Cerebellar cortex (tissue), 1 donor: ENCODE measurements at places on chromosomes 12 and 14.
A peak's percentile ranks its signal among the peaks of the same experiment; 100 is the strongest.

DNA sequence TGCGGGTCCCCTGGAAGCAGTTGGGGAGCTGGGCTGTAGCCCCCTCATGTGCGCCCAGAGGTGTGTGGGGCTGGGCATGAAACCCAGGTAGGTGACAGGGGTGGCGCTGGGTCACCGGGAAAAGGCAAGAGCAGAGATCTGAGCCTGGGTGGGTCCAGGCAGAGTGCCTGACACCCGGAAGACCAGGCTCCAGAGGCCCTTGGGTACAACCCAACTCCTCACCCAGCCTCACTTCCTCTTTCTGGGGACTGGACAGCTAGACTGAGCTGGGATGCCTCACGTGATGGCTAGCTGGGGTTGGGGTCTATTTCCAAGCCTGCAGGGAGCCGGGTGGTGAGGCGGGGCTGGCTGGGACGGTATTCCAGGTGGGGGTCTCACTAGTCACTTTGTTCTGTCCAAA, 16.3 kb upstream of the CYP46A1 start:
- DNase-seq: no peak

GRCh38 chr12:54261815-54262402, 18.0 kb downstream of the CBX5 start:
- peak; percentile 67 for DNase-seq

DNA sequence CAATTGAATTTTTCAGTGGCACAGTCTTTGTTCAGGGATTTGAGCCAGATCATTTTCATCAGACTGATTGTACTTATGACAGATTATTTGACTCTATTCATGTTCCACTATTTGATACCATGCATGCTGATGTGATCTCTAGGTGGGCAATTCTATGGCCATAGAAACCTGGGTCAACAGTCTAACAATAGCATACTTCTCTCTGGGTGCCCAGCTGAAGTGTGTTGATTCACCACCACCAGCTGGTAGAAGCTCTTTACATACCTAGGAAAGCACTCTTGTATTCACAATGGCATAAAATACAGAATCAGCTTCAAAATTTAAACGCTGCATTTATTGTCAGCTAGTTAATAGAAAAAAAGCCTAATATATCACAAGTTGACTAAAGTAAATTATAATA, 90.2 kb upstream of the TMTC2 start:
- DNase-seq: no peak

GRCh38 chr12:107436376-107436775, 249.2 kb upstream of the PWP1 start:
- no peak for DNase-seq

- DNase-seq: no peak
Observed at GRCh38 chr12:124727264-124727800, 136.3 kb downstream of the SCARB1 start.

DNA sequence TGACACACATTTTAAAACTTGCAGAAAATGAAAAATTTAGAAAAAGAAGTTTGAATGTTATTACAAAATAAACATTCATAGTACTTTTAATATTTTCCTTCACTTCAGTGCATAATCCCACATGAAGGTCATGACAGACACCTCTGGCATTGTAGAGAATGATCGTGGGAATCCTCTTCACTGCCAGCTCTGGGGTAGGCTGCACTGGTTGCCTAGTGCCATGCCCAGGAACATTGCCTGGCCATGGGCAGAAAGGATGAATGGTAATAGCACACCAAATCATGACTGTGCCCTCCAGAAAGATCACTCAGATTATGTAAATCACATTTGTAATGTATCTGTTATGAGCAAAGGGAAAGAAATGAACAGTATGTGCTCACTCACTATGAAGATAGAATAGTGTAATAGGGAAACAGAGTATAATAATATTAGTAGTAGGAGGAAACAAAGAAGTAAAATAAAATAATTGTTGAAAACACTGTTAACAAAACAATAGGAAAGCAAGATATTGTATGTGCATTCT, 161.6 kb downstream of the PLCZ1 start:
- DNase-seq: no peak

DNA sequence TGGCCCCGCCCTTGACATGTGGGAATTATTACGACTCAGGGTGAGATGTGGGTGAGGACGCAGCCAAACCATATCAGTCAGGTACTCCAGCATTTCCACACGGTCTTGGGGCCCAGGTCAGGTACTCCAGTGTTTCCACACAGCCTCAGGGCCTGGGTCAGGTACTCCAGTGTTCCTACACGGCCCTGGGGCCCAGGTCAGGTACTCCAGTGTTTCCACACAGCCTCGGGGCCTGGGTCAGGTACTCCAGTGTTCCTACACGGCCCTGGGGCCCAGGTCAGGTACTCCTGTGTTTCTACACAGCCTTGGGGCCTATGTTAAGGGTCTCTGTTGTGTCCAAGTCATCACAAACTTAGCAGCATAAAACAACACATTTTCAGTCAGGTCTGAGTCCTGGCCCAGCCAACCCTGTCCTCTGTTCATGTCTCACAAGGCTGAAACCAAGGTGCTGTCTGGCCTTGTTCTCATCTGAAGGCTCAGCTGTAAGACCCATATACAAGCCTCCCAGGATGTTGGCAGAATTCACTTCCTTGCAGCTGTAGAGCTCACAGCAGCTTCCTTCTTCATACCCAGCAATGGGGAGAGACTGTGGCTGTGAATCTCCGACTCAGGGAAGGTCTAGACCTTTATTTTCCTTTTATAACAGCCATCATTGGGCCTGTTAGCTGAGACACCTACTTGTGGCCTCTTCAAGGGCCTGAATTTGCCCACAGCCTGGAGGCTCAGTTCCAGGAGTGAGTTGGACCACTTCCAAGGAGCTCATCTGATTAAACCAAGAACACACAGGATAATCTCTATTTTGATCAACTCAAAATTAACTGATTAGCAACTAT, 107.6 kb upstream of the SFSWAP start:
- DNase-seq: no peak

- no peak for DNase-seq
Observed at GRCh38 chr12:793711-794110, 41.3 kb downstream of the WNK1 start.

GRCh38 chr12:54360717-54361456, 3.4 kb downstream of the GPR84 start:
- DNase-seq: peak; percentile 94

- DNase-seq: peak; percentile 59
Observed at GRCh38 chr12:1926251-1926657, 7.8 kb upstream of the CACNA2D4 start.

GRCh38 chr14:100425429-100425827, 102.3 kb downstream of the SLC25A47 start:
- DNase-seq: no peak

- no peak for DNase-seq
Observed at GRCh38 chr14:102220031-102220430, 80.3 kb downstream of the WDR20 start.

GRCh38 chr12:67681105-67681778, 32.7 kb downstream of the DYRK2 start:
- DNase-seq: no peak

DNA sequence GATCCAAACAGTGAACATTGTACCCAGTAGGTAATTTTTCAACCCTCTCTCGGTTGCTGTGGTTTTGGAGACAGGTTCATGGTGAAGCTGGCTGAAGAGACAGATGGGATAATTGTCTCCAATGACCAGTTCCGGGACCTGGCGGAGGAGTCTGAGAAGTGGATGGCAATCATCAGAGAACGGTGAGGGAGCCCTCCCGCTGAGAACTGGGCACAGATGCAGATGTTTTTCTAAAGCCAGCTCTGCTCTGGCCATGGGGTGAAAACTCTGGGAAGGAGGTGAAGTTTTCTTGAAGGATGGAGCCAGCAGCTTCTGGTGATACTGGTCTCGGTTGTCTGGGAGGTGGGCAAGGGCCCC, 6.2 kb downstream of the KHNYN start:
- DNase-seq: peak; percentile 1

DNA sequence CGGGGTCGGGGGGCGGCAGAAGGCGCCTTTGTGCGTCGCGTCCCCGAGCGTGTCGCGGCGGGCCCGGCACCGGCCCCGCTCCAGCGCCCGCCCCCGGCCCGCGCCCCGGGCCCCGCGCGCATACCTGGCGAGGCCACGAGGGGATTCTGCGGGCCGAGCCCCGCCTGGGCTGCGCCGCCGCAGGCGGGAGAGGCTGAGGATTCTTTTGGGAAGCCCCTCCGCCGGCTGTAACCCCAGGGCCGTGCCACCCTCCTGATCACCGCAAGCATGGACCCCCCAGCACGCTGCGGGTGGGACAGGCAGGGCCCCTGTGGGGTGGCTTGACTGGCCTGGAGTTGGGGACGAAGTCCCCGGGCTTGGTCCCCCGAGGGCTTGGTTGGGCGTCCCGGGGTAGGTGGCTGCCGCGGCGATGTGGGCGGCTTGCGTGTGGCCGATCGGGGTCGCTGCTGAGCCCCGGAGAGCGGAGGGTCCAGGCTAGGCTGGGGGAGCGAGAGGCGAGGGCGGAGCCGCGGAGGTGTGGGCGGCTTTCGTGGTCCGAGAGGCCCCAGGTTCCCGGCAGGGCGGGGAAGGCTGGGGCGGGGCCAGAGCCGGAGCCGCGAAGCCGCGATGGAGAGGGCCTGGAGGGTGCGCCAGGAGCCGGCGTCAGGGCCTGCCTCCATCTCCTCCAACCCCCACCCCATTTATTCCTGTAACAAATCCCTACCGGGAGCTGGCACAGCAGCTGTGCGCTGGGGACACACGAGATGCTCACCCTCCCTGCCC, 28.4 kb upstream of the GPR132 start:
- DNase-seq: peak; percentile 72

- DNase-seq: no peak
Observed at GRCh38 chr14:77059276-77059915, 30.9 kb upstream of the IRF2BPL start.

DNA sequence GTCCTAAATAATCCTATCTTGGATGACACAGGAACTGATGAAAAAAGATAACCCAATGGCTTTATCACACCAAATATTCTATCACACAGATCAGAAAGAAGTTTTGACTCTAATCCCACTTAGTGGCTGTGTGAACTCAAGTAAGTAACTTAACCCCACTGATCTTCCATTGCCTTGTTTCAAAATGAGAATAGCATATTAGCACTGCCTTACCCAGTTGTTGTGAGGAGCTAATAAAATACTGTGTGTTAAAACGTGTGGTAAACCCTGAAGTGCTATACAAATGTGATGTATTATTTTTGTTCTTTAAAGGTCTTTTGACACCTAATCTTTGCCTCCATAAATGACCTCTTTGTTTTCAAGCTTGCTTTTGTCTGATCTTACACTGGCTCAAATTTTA, 60.9 kb upstream of the ARID2 start:
- DNase-seq: no peak

DNA sequence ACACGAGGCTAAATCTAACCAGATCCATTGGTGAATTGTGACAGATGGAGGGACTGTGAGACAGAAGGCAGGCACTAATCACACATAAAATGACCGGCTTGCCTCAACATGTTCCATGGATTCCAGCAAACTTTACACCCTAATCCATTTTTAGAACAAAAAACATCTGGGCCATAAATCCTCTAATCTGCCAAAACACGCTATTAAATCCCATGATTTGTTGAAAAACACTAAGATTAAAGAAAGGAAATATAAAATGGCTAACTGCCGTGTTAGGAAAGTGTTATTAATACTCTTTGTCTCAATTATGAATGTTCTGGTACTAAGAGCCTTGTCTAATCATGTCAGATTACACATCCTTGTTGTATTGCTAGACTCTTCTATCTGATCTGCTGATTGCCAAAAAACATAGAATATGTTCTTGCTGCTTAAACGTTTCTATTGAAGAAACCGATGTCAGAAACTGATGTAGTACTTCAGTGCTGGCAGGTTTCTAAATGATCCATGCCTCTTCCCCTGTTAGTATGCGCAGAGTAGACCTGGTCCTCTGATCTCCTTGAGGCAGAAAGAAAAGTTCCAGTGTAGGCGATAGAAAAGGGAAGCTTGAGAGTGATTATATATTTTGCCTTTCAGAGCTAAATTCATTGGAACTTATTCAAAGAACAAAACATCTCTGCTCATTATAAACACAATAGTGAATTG, 384.9 kb downstream of the SOX5 start:
- DNase-seq: no peak

DNA sequence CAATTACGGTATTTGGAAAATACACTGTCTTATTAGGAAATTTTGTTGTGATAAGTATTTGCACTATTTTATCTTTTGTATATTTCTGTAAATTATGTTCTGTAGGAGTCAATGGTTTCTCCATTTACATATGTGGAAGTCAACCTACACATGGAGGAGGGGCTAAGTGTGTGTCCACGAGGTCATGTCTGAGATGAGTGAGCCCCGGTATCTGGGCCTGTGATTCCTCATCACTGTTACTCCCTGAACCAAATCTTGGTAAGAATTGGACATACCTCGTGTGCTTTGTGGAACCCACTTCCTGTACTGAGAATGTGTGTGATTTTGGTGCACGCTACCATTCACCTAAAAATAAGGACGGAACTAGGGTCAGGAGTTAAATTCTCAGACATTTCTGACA, 1105.5 kb downstream of the TMEM121 start:
- no peak for DNase-seq

GRCh38 chr14:69693145-69693544, 73.8 kb upstream of the SRSF5 start:
- peak; percentile 83 for DNase-seq

DNA sequence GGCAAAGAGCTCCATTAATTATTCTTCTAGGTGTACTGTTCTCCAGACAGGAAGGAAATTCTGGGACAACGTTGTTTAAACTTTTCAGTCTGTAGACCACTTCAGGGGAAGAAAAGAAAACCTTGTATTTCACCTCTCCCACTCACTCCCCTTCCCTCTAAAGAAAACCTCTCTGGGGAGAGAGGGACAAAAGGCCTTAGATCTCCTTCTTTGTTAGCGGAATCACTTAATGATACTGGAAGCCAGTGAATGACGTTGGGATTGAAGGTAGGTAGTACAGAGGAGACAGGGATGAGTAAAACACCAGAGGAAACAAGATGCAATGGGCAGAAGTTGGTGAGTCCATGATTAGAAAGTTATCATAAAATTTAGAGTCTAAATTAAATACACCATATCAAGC, 38.7 kb upstream of the SGPP1 start:
- DNase-seq: no peak

DNA sequence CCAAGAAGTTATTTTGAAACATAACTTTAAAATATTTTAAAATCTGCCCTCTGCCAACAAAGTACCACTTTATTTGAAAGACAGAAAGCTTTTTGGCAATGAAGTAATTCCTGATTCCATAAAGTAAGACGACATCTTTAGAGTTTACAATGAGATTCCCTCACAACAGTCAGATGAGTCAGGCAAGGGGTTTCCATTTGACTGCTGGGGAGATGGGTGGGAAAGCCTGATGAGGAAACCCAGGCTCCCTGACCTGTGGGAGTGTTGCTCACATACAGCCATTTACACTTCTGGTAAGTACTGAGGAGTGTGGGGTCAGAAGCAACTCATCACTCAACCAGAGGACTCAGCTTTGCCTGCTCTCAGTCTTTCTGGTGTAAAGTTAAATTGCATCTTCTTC, 10.2 kb downstream of the KITLG start:
- DNase-seq: no peak
